ENCODE measurements at places on chromosomes 2 and 18. TPM values are rescaled to one million over a fixed set of nuclear protein-coding genes. Genes with fewer than 3 reads are reported as not detected.

The LHCGR gene
- not detected for total RNA-seq

The ALPG gene
- not detected for total RNA-seq

The THSD7B gene
- total RNA-seq, result 1.2 TPM

The LRRFIP1 gene
- total RNA-seq, result 40.7 TPM

DNA sequence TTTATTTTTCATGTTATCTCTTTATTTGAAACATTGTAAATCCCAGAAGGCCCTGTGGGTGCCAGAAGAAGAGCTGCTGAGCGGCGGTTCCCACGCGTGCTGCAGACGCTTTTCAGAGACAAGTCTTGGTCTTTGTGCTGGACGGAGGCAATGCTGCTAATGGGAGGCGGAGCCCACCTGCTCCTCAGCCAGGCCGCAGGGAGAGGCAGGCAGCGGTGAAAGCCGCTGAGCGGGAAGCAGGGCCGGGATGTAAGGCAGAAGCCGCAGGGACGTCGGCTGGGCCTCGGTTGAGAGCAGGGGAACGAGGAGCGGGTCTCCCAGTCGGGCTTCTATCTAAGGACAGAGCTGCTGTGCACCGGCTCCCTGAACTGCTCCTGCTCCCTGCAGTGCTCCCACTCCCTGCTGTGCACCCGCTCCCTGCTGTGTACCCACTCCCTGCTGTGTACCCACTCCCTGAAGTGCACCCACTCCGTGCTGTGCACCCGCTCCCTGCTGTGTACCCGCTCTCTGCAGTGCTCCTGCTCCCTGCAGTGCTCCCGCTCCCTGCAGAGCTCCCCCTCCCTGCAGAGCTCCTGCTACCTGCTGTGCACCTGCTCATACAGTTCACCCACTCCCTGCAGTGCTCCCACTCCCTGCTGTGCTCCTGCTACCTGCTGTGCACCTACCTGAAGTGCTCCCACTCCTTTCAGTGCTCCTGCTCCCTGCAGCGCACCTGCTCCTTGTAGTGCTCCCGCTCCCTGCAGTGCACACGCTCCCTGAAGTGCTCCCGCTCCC is 16.4 kb downstream of the TMEM18 start:
- peaks cover 4% of the 10 kb centered on the region for H3K27me3 ChIP-seq
- peak; percentile 63 for DNase-seq

Data from neural progenitor cell (in vitro differentiated cells).